Right ventricle myocardium superior (tissue), 1 donor: ENCODE measurements at places on chromosomes 3 and 15.

DNA sequence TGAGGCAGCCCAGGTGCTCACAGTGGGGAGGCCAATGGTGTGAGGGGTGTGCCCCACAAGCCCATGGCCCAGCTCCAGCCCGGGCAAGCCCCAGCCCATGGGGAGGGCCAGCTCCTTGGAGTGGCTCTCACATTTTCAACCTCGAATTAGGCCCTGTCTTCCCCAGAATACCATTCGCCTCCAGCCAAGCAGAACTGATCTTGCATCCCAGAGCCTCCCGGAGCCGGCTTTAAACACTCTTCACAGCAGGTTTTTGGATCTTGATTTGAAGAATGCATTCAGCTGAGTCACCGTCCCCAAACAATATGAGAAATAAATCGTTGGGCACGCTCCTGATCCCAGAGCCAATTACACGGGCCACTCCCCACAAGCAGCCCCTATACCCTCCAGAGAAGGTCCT lies 23.7 kb downstream of the TPRA1 start:
- DNase-seq, result no peak

GRCh38 chr3:129593595-129594339 lies 12.7 kb downstream of the PLXND1 start:
- no peak for DNase-seq

DNA sequence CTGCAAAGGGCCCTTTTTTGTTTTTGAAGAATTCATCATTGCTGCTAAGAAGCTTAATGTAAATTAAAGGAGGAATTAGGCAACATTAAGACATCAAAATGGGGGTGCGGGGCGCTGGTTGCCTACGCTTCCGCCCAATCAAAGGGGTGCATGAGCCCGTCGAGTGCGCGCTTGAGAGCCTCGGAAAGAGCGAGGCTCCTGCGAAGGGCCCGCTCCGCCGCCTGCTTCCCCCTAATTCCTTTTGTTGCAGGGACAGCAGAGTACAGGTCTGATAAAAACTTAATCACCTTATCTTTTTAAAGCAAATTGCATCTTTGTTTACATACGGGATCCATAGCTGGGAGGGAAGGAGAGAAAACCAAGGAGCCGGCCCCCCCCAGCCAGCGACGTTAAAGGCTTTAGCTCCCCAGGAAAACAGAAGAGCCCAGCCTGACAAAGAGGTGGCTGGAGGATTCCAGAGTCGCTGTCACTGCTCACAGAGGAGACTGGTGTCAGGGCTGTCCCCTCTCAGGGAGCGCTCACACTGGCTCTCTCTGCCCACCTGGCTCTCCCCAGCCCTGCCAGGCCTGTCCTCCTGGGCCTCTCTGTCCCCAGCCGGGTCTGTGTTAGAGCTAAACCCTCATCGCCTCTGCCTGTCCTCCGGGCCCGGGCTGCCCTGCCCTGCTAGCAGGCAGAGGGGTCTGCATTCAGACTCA lies 67.3 kb downstream of the DNAJB8 start:
- no peak for DNase-seq

DNA sequence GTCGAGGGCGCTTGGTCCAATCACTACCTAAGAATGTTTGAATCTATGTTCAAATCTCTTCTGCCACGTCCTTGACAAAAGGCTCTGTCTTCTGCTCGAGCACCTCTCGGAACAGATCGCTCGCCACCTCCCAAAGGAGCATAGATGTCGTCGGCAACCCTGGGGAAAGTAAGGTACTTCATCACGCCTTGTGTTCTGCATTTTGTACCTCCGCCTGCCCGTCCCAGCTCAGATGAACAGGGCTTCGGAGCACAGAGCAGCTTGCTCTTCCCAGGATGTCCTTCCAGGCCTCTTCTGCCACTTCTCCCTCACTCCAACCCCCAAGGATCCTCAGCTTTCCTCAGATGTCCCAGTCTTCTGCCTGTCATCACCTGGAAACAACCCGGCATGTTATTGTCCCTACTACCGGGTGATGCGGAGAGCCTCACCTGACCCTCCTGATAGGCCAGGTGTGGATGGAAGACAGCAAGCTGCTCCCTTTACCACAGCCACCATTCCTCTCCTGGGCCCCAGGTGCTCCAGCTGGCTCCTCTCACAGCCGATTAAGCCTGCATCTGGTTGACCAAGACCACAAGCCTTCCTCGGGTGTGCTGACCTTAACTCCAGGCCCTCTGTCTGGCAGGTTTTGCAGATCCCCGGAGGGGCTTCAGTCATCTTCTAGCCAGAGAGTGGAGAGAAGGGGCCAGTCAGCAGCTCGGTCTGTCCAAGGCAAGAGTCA lies 270.5 kb downstream of the FAM43A start:
- no peak for DNase-seq

DNA sequence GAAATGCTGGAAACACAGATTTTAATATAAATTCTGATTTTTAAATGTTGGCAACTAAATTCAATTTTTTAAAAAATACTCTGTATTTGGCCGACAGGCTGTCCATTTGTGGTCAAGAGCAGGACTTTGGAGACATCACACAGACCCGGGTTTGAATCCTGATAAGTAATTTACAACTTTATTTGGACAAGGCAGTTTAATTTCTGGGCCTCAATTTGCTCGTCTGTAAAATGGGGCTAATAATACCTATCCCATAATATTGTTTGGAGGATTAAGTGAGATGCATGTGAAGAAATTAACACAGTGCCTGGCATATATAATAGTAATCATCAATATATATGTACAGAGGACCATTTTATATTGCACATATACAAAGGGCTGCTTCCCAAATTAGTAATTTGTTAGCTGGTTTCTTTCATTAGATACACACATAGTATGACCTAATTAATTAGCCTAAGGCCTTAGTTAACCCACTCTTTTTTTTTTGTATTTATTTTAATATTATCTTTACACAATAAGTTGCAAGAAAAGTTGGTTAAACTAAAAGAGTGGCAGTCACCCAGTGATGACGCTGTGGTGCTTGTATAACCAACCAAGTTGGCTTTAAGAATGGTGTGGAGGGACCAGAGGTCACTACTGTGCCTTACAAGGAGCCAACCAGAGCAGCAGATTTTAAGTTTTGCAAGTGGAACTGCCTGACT lies 665 bp downstream of the PIGB start:
- no peak for DNase-seq

GRCh38 chr3:115513416-115513800 lies 109.9 kb upstream of the GAP43 start:
- DNase-seq, result no peak

- DNase-seq, result no peak
These were observed 133.5 kb upstream of the ZPLD1 start for GRCh38 chr3:102301155-102301880.

DNA sequence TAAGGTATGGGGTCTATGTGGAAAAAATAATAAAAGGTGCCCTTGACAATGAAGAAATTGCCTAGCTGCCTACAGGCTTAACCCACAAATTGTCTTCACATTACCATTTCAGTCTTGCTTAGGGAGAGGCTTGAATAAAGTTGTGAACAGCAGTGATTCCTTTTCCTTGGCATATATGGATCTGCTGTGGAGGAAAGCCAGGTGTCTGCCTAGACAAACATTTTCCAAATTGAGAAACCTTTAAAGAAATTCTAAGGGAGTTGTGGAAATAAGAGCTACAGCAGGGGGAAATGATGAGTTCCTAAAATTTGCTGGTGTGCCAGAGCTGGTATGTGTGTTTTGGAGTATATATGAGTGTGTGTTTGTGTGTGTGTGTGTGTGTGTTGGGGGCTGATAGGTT lies 452.1 kb downstream of the NTRK3 start:
- DNase-seq, result no peak

- no peak for DNase-seq
These were observed 53.4 kb upstream of the SEC13 start for GRCh38 chr3:10374311-10374710.

- DNase-seq, result no peak
These were observed 50.3 kb downstream of the EMC4 start for GRCh38 chr15:34275154-34275553.

- DNase-seq, result no peak
These were observed 433.8 kb upstream of the SUCLG2 start for GRCh38 chr3:68088216-68088615.

GRCh38 chr15:68830141-68830785 lies 9.6 kb upstream of the ANP32A start:
- DNase-seq, result no peak

- no peak for DNase-seq
These were observed 56.9 kb upstream of the NR2C2 start for GRCh38 chr3:14890476-14890875.

DNA sequence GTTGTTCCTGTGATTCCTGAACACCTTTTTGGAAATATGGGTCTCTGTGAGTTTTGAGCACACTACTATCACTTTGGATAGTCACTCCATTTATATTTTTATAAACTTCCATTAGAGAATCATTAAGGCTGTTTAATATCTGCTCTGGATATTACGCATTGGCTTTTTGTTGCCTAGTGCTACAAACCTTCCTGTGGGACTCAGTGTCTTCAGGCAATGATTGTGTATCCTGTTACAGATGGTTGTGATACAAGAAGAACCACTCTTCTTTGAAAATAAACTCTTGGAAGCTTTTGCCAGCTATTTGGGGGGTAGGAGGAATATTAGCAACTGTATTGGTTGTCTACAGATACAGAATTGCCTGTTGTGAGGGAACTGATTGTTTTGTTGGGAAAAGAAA lies 15.6 kb downstream of the GCSAM start:
- no peak for DNase-seq

DNA sequence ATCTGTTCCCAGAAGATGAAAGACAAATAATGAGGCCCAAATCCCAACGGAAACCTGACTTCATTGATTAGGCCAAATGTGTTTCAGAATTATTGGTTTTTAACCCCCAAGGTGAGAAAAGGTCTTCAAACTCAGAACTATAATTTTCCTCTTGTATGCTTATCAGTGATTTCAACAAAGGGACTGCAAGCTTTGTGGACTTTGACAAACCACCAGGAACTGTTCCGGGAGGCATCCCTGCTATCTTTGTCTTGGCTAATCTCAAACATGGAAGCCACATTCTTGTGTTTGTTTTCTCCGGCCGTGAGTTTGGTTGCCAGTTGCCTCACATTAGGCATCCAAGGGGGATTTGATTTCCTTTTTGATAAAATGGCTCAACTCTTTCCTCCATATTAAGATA lies 19.5 kb downstream of the ARHGEF3 start:
- no peak for DNase-seq

GRCh38 chr3:189781415-189781814 lies 150.2 kb downstream of the TP63 start:
- DNase-seq, result no peak

DNA sequence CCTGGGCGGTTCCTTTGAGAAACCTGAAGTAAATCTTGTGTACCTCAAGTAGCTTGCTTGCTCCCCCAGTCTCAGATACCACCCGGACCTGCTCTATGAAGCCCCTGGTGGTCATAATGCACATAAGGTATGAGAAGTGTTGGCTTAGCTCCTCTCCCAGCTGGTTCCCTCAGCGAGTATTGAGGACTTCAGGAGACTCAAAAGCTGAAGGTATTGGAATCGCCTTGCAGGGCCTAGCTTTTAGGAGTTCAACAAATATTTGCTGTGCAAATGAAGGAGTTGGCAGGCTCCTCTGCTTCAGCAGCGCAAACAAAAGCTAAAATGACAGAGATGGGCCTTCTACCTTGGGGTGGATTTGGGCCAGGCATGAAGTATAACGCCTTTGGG lies 1.7 kb downstream of the CMTM8 start:
- DNase-seq, result no peak

- no peak for DNase-seq
These were observed 726.6 kb upstream of the NAALADL2 start for GRCh38 chr3:174132421-174133042.
